OCI-LY7 (cell line): ENCODE measurements at places on chromosomes 3 and 15.

DNA sequence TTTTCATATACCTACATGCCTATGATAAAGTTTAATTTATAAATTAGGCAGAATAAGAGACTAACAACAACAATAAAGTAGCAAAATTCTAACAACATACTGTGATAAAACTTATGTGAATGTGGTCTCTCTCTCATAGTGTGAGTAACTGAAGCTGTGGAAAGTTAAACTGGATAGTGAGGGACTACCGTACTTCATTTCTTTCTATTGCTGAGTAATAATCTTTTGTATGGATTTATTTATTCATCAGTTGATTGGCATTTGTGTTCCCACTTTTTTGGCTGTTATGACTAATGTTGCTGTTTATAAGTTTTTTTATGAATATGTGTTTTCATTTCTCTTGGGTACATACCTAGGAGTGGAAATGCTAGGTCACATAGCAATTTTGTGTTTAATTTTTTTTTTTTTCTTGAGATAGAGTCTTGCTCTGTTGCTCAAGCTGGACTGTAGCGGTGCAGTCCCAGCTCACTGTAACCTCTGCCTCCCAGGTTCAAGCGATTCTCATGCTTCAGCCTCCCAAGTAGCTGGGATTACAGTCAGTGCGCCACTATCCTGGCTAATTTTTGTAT lies 41.0 kb downstream of the RNF111 start:
- DNase-seq: no peak

GRCh38 chr15:64500695-64501395 lies 40.5 kb downstream of the ZNF609 start:
- no peak for DNase-seq

DNA sequence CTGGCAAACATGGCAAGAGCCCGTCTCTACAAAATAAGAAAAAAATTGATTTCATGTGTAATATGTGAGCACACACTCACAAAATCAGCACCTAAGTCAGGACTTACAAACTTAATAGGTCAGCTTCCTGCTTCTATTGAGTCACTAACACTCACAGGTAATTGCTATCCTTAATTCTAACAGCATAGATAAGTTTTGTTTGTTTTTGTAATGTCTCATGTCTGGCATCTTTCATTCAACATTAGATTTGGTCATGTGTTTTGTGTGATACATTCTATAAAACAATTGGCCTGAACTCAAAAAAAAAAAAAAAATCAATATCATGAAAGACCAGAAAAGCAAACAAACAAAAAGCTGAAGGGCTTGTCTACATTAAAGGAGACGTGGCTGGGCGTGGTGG lies 564.7 kb downstream of the AGBL1 start:
- no peak for DNase-seq

DNA sequence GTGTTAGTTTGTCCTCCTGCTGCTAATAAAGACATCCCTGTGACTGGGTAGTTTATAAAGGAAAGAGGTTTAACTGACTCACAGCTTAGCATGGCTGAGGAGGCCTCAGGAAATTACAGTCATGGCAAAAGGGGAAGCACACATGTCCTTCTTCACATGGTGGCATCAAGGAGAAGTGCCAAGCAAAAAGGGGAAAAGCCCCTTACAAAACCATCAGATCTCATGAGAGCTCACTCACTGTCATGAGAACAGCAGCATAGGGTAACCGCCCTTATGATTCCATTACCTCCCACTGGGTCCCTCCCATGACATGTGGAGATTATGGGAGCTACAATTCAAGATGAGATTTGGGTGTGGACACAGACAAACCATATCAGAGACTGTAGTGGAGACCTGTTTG lies 27.0 kb downstream of the TM2D3 start:
- DNase-seq: no peak

- DNase-seq: no peak
These were observed 750.0 kb downstream of the ZPLD1 start for GRCh38 chr3:103184772-103185171.

- no peak for DNase-seq
These were observed 92.5 kb downstream of the ADAMTS17 start for GRCh38 chr15:100249096-100249815.

DNA sequence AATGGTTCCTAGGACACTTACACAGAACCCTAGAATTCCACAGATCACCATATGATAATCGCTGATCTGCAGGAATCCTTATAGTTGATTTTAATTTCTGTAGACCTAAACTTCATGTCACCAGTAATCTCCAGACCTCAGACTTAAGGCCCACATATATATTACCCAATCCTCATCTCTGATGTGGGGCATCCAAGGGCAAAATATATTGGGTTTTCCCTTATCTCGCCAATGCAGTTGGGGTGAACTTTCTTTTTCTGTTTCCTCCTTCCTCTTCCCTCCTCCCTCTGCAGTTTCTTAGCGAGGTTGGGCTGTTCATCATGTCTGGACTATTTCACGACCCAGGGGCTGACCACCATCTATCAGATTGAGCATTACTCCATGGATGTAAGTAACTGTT lies 230.2 kb downstream of the P3H2 start:
- DNase-seq: no peak

GRCh38 chr3:197807969-197808587 lies 17.0 kb downstream of the LRCH3 start:
- no peak for DNase-seq

DNA sequence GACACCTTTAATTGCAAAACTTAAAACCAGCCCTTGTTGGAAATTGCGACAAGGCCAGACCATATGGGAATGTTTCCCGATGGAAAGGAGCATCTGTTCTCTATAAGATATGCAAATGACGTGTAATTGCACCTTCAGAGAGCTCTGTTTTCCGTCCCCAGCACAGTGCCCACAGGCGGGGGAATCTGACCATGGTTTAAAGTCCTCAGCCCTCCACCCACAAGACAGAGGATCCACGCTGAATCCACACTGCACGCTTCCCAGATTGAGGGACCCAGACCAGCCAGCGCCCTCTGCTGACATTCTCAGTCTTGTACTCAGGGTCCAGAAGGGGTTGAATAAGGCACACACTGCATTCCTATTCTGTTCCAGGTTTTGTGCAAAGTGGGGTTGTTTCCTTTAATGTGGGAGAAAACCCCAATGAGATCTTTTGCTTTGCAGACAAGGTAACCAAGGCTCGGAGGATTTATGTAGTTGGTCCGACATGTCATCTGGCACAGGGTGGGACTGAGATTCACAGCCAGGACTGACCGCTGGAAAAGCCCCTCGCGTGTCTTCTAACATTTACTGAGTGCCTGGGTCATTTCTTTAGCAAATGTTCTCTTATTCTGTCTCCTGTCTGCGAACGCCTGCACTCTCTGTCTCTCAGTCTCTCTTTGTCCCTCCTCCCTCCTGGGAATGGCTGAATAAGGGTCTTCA lies 36.8 kb upstream of the KLHL25 start:
- DNase-seq: peak; percentile 34

- no peak for DNase-seq
These were observed 15.7 kb downstream of the CIDEC start for GRCh38 chr3:9864200-9864927.

DNA sequence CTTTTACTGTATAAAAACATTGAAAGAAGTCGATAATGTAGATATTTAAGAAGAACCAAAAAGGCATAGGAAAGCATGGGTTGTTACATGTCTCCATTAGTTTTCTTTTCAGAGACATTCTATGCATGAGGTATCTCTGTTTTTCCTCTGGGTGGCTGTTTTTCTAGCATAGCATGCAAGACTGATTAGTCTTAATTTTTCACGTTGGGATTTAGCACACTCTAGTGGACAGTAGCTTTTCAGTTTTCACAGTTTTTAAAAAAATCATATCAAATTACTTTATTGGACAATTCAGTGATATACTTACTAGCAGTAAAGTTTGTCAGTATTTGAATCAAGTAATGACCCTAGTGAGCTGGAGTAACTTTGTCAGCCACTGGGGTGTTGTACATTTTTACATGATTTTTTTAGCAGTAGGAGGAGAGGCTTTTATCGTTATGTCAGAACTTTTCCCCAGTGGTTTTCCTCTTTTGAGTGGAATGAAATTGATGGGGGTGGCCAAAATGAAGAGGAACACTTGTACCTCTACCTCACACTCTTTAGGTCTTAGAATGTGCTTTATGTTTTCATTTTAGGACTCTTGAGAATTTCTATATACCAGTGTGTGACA lies 57.2 kb downstream of the SEC22A start:
- DNase-seq: peak; percentile 68

GRCh38 chr3:30475038-30475808 lies 131.2 kb upstream of the TGFBR2 start:
- no peak for DNase-seq

GRCh38 chr3:14401692-14402303 lies 608 bp upstream of the SLC6A6 start:
- DNase-seq: no peak

DNA sequence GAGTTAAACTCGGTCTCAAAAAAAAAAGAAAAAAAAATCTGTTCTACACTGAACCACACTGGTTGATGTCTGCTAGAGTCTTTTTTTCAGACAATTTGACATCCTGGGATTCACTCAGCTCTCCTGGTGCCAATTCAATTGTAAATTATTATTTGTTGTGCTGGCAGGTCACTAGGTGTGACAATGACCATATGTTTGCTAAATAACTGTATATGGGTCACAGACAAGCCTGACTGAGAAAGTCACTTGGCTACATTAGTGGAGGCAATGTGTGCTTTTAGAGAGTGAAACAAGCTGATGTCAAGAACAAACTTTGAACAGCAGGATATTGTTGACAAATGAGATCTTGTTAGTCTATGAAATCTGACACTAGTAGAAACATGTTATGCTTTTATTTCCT lies 1379.1 kb downstream of the ZPLD1 start:
- no peak for DNase-seq

DNA sequence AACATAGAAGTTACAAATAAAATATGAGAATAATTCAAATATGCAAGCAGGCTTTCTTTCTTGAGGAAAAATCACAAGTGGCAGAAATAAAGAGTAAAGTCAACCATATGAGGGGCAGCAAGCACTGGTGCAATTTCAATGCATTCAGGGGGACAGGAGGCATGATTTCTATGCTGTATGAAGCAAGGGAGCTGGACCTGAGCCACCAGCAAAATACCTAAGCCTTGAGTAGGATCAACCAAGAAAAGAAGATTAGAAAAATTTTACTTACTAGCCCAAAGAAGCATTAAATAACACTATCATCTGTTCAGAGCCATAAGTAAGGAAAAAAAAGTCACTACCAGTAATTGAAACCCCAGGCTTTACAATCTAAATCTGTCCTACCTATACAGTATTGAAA lies 6.3 kb downstream of the ADGRG7 start:
- no peak for DNase-seq

DNA sequence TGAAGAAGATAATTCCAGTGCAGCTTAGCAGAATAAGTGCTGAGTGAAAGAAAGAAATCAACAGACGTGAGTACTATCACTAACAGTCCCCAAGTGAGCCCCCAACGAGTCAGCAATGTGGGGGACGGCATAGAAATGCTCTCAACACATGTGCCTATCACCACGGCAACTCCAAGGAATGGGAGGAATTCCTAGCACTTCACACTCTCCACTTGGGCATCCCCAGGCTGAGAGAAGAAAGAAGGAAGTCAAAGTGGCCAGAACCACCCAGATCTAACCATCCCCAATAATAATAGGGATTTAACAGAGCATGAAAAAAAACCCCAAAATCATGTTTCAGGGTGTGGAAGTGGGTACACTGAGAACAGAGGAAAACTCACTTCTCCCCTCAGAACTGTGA lies 29.3 kb upstream of the CPNE4 start:
- DNase-seq: no peak

GRCh38 chr15:34436126-34436955 lies 1.3 kb downstream of the GOLGA8A start:
- DNase-seq: no peak

GRCh38 chr15:78749831-78750230 lies 61.4 kb downstream of the ADAMTS7 start:
- DNase-seq: no peak
